ENCODE measurements at places on chromosomes 4 and X. TPM values are rescaled to one million over a fixed set of nuclear protein-coding genes. Genes with fewer than 3 reads are reported as not detected.

Gene P2RY4
- not detected for total RNA-seq

Gene ADH1C
- 0.40 TPM for total RNA-seq

Gene EGF
- total RNA-seq = 1.2 TPM

GRCh38 chrX:16577483-16578029, 72.4 kb upstream of the S100G start:
- H3K4me3 ChIP-seq = no peak overlapping the region
- no peaks in the 10 kb centered on the region for H3K4me1 ChIP-seq
- H3K27me3 ChIP-seq = no peaks in the 10 kb centered on the region
- no peak for DNase-seq

Gene ZCCHC18
- not detected for total RNA-seq

DNA sequence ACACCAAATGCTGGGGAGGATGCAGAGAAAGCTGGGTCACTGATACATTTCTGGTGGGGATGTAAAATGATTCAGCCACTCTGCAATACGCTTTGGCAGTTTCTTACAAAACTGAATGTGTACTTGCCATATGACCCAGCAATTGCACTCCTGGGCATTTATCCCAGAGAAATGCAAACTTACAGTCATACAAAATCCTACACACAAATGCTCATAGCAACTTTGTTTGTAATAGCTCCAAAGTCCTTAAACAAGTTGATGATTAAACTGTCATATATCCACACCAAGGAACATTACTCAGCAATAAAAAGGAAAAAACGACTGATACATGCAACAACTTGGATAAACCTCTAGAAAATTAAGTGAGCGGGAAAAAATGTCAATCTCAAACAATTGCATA, 12.3 kb downstream of the MID1 start:
- no peak overlapping the region for H3K4me3 ChIP-seq
- DNase-seq = no peak
- H3K4me1 ChIP-seq = no peaks in the 10 kb centered on the region
- H3K36me3 ChIP-seq = no peaks in the 10 kb centered on the region

DNA sequence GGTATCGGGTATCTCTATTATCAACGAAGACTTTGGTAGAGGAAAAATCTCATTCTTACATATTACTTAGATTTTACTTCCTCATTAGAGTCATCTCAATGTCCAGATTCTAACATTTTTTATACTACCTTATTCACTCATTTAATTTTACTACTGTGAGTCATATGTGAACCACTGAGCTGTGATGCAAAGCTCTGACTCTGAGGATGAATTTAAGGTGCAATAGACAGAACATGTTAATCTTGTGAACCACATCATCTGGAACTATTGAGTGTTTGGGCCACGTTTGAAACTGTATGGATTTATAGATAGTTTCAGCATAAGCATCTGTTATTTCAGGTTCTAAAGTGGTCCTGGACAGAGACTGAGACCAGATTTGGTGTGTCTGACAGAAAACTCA, 78.4 kb downstream of the PWWP3B start:
- H3K27ac ChIP-seq = no peak overlapping the region
- H3K4me3 ChIP-seq = no peak overlapping the region
- DNase-seq = no peak
- H3K4me1 ChIP-seq = no peaks in the 10 kb centered on the region
- H3K36me3 ChIP-seq = no peaks in the 10 kb centered on the region

Gene NIPAL1
- 0.72 TPM for total RNA-seq

- no peak overlapping the region for H3K4me3 ChIP-seq
- H3K36me3 ChIP-seq = no peaks in the 10 kb centered on the region
- DNase-seq = no peak
Observed at GRCh38 chr4:23887989-23888388, 1.9 kb downstream of the PPARGC1A start.

Gene HPGD
- 3.3 TPM for total RNA-seq

GRCh38 chrX:20265221-20265725, 1.4 kb downstream of the RPS6KA3 start:
- peaks cover 4% of the 10 kb centered on the region for H3K36me3 ChIP-seq
- DNase-seq = peak; percentile 70
- peak overlapping the region; percentile 90 for H3K4me3 ChIP-seq
- peaks cover 14% of the 10 kb centered on the region for H3K4me1 ChIP-seq
- peak overlapping the region; percentile 93 for H3K27ac ChIP-seq

GRCh38 chr4:123248085-123248659, 148.4 kb upstream of the SPRY1 start:
- no peak overlapping the region for H3K4me3 ChIP-seq
- H3K4me1 ChIP-seq = no peaks in the 10 kb centered on the region
- no peak overlapping the region for H3K27ac ChIP-seq
- H3K27me3 ChIP-seq = no peaks in the 10 kb centered on the region
- no peaks in the 10 kb centered on the region for H3K36me3 ChIP-seq

Gene RAI2
- not detected for total RNA-seq

- H3K27me3 ChIP-seq = no peaks in the 10 kb centered on the region
- H3K36me3 ChIP-seq = peaks cover 12% of the 10 kb centered on the region
- no peak overlapping the region for H3K27ac ChIP-seq
- no peaks in the 10 kb centered on the region for H3K4me1 ChIP-seq
- H3K4me3 ChIP-seq = no peak overlapping the region
Observed at GRCh38 chr4:185265942-185266341, 56.5 kb downstream of the SNX25 start.

- no peak for DNase-seq
- no peak overlapping the region for H3K27ac ChIP-seq
Observed at GRCh38 chrX:37314531-37314930, 34.6 kb upstream of the PRRG1 start.

- no peaks in the 10 kb centered on the region for H3K36me3 ChIP-seq
- H3K4me1 ChIP-seq = no peaks in the 10 kb centered on the region
- no peak overlapping the region for H3K27ac ChIP-seq
- H3K27me3 ChIP-seq = no peaks in the 10 kb centered on the region
Observed at GRCh38 chr4:175509320-175509719, 302.7 kb downstream of the GPM6A start.

- no peaks in the 10 kb centered on the region for H3K36me3 ChIP-seq
- H3K27ac ChIP-seq = no peak overlapping the region
- no peak overlapping the region for H3K4me3 ChIP-seq
- no peaks in the 10 kb centered on the region for H3K27me3 ChIP-seq
Observed at GRCh38 chrX:38142610-38143009, 78.1 kb downstream of the SRPX start.

Gene TNIP3
- total RNA-seq = not detected

DNA sequence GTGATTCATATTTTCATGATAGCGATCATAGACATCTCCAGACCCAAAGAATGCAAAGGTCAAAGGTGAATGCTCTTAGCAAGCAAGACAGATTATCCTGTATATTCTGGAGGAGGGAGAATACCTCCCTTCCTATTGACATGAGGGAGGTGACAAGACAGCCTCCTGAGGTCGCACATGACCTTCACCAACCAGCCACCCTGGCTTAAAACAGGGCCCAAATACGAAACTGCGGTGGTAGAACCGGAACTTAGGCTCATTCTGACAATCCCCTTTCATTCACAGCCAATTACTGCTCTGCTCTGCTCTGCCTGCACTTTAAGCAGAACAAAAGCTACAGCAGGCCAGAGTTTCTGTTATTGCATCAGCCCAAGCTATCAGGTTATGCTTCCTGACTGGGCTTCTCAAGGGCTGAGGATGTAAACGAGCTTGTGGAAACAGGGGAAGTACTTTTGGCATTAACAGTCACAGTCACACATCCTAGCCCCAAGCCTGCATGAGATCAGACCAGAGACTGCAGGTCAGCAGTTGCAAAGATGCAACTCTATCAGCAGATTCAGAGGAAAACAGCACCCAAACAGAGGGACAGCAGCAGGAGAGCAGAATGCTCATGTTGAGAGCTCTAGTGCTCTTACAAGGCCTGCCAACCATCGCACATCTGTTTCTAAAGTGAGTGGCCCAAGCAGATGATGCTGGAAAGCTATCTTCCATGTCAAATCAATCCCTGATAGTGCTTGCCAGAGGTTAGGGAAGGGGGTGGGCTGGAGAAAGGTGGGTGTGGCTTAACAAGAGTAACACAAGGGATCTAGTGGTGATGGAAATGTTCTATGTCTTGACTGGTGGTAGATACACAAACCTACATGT, 51.3 kb upstream of the MAP3K15 start:
- H3K4me1 ChIP-seq = peaks cover 4% of the 10 kb centered on the region
- no peaks in the 10 kb centered on the region for H3K36me3 ChIP-seq
- H3K4me3 ChIP-seq = no peak overlapping the region
- H3K27ac ChIP-seq = no peak overlapping the region
- H3K27me3 ChIP-seq = no peaks in the 10 kb centered on the region

Gene ARX
- not detected for total RNA-seq

DNA sequence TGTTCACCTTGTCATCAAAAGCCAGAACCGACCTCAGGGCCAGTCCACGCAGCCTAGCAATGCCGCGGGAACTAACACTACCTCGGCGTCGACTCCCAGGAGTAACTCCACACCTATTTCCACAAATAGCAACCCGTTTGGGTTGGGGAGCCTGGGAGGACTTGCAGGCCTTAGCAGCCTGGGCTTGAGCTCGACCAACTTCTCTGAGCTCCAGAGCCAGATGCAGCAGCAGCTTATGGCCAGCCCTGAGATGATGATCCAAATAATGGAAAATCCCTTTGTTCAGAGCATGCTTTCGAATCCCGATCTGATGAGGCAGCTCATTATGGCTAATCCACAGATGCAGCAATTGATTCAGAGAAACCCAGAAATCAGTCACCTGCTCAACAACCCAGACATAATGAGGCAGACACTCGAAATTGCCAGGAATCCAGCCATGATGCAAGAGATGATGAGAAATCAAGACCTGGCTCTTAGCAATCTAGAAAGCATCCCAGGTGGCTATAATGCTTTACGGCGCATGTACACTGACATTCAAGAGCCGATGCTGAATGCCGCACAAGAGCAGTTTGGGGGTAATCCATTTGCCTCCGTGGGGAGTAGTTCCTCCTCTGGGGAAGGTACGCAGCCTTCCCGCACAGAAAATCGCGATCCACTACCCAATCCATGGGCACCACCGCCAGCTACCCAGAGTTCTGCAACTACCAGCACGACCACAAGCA, 898 bp downstream of the UBQLN2 start:
- no peaks in the 10 kb centered on the region for H3K27me3 ChIP-seq
- H3K4me1 ChIP-seq = peaks cover 6% of the 10 kb centered on the region
- peaks cover 14% of the 10 kb centered on the region for H3K36me3 ChIP-seq
- peak overlapping the region; percentile 80 for H3K27ac ChIP-seq
- H3K4me3 ChIP-seq = peak overlapping the region; percentile 66
- peak; percentile 21 for DNase-seq

Gene RBM47
- 6.4 TPM for total RNA-seq

Gene SMIM10
- 8.3 TPM for total RNA-seq

Gene ANXA3
- total RNA-seq = 6.4 TPM

DNA sequence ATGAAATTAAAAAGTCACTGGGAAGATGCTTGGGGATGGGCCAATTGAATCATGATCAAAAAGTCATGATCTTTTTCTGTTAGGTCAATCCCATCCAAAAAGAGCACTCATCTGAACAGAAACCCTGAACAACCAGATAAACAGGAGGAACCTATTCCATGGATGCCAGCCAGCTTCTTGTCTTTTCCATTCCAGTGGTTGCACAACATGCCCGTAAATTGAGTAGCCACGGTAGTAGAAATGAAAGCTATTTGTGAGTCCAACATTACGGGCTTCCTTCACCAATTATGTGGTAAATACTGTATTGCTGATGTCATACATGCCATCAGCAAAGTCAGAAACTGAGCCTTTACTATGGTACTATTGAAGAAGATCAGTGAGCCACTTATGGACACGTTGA, 982.4 kb upstream of the HS3ST1 start:
- no peak for DNase-seq
- H3K4me3 ChIP-seq = no peak overlapping the region
- H3K27ac ChIP-seq = no peak overlapping the region
- no peaks in the 10 kb centered on the region for H3K4me1 ChIP-seq
- H3K36me3 ChIP-seq = no peaks in the 10 kb centered on the region

All from K562 (cell line).